Activated naive CD4-positive, alpha-beta T cell (primary cell): ENCODE measurements at places on chromosomes 6 and 20.

DNA sequence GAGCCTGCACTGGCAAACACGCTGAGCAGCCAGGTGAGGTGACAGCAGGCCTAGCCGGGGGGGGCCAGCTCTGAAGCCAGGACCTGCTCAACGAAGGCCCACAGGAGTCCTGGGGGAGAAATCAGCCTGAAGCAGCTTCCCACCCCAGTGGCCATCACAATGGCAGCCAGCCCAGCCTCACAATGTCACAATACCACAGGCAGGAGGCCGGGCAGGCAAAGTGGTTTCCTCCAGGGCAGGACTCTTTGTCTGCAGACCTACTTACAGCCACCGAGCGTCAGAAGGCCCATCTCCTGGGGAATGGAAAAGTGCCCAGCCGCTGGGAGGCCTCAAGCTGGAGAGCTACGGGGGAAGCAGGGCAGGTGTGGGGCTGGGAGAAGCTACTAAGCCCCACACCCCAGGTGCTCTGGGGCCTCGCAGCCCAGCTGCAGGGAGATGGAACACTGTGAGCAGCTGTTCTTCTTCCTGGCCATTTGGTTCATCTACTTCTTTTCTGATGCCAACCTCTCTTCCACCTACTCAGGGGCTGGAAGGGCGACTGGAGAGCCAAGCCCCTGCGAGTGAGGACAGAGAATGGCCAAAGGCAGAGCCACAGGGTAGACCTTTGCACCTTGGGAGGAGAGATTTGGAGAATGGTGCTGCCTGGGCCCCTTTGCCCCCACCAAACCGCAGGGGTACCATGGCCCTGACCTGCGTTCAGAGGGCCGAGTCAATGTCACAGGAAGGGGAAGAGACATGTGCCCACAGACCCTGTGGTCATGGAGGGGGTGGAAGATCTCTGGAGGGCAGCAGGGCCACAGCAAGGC lies 22.3 kb upstream of the AVP start:
- DNase-seq: no peak

- no peak for DNase-seq
Measured at GRCh38 chr6:115004982-115005381, 662.2 kb upstream of the HS3ST5 start.

GRCh38 chr6:107731422-107732319 lies 92.4 kb downstream of the SCML4 start:
- DNase-seq: peak; percentile 34

- no peak for DNase-seq
Measured at GRCh38 chr20:44083220-44083933, 103.6 kb downstream of the JPH2 start.

- DNase-seq: no peak
Measured at GRCh38 chr20:11409561-11409960, 508.1 kb upstream of the BTBD3 start.

- no peak for DNase-seq
Measured at GRCh38 chr6:111430605-111431376, 52.2 kb downstream of the REV3L start.
